GM04503 (cell line): ENCODE measurements at places on chromosomes 6 and 20.

- DNase-seq, result no peak
Observed at GRCh38 chr20:32907886-32908285, 49.2 kb downstream of the EFCAB8 start.

GRCh38 chr6:104031346-104031745 is 828.4 kb downstream of the HACE1 start:
- no peak for DNase-seq

GRCh38 chr6:44020148-44020547 is 107.1 kb downstream of the MRPL14 start:
- DNase-seq, result no peak

DNA sequence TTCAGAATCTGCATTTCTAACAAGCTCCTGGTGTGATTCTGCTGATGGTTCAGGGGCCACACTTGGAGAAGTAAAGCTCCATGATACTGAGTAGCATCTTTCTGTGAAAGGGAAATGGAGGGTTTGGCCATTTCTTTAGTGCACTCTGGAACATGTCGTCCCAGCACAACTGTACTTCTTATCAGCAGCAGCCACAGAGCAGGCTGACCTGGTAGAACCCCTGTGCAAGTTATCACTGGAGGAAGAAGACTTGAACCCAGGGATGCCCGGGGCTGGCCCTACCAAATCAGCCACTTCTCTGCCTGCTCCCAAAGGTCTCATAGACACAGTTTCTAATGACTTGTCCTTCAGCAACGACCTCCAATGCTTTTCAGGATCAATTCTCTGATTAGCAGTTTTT is 354.7 kb upstream of the PLCB4 start:
- DNase-seq, result no peak

DNA sequence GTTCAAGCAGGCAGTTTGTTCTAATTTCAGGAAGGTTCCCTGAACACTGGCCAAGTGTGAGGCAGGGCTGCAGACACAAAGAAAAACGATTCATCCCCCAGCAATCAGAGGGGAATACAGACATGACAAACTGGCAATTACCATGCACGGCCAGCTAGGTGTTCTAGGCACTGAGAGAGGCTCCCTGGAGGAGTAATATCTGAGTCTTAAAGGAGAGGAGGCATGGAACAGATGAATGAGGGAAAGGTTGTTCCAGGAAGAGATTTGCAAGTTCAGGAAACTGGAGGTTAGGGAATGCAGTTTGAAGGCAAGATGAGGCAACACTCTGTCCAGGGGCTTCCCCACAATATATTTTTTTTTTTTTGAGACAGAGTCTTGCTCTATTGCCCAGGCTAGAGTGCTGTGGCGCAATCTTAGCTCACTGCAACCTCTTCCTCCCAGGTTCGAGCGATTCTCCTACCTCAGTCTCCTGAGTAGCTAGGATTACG is 11.1 kb downstream of the RRAGD start:
- no peak for DNase-seq

DNA sequence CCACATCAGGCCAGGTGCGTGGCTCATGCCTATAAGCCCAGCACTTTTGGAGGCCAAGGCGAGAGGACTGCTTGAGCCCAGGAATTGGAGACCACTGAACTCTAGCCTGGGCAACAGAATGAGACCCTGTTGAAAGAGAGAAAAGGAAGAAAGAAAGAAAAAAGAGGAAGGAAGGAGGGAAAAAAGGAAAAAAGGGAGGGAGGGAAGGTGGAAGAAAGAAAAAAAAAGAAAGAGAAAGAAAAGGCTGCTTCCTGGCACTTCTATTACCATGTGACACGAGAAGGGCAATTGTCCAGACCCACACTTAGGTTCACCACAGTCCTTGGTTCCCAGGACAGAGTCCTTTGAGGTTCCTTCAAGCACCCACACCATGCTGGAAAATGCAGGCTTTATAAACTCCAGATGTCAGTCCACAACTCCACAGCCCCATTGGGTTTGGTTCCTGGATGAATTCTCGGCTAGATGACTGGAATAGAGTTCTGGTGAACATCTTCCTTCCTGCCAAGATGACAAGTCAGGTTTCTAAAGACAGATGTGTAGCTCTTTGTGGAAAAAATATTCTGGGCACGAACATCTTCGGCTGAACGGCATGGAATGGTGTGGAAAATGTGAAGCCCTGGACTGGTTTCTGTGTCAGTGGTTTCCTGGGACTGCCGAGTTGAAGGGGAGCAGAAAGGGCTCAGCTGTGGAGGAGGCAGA is 32.5 kb downstream of the NT5E start:
- DNase-seq, result peak; percentile 86

DNA sequence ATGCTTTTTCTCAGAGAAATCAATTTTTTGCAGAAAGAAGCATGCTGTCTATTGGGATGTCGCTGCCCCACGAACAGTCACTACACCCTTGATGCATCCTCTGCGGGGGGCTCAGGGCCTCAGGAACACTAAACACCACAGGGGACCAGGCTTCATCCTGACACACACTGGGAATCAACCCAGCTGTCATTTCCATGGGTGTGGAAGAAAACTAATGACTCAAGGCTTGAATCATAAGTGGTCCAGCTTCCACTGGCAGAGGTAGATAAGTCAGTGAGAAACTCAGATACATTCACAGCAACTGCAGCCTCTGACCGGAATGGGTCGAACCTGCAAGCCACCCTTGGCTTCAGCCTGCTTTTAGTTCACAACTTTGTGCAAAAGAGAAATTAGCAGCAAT is 81.3 kb upstream of the SPTLC3 start:
- DNase-seq, result no peak

GRCh38 chr20:2010533-2010932 is 16.7 kb upstream of the PDYN start:
- no peak for DNase-seq

GRCh38 chr20:23315099-23315498 is 35.5 kb upstream of the NXT1 start:
- no peak for DNase-seq

DNA sequence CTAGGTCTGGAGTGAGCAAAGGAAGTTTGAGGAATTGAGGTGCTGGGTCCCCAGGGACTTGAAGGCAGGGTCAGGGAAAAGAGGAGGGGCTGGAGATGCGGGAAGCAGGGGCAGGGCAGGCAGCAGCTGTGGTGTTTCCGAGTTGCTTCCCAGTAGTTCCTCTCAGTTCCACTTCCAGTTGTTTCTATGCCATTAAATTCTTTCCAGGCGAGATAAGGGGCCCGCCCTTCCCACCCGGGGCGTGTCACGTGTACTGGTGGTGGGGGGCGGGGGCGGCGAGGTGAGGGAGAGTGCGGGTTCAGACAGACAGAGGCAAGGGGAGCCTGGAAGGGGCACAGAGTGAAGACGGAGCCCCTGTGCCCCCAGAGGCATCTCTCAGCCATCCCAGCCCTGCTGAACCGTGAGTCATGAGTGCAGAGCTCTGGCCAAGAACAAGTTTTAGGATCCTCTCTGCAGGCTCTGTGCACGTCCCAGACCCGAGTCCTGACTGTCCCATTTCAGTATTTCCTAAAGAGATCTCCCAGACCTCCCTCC is 977 bp downstream of the TNXB start:
- no peak for DNase-seq

DNA sequence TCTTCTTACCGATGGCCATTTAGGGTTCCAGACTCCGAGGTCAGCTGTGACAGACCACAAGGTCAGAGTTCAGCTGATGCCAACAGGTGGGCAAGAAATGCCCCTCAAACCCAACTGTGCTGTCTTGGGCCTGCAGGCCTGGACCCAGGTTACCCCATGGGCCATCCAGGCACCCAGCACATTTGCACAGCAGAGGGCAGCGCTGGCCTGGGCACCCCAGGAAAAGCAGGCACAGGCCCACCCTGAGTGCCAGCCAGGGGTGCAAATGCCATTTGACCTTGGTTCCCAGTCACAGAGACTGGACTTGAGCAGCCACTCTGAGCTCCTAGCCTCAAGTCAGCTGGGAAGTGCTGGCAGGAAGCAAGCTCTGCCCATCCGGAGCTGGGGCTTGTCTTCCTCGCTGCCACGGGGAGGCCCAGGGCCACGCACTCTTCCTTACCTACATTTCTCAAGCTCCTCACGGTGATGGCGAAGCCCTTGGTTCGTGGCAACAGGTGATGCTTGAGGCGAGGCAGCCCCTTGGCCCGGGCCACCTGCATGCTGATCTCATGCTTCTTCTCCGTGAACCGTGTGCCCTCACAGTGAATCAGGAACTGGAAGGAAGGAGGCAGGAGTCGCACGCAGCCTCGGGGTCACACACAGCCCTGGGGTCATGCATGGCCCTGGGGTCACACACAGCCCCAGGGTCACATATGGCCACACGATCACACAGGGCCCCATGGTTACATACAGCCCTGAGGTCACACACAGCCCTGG is 120.8 kb downstream of the AGPAT4 start:
- DNase-seq, result no peak

DNA sequence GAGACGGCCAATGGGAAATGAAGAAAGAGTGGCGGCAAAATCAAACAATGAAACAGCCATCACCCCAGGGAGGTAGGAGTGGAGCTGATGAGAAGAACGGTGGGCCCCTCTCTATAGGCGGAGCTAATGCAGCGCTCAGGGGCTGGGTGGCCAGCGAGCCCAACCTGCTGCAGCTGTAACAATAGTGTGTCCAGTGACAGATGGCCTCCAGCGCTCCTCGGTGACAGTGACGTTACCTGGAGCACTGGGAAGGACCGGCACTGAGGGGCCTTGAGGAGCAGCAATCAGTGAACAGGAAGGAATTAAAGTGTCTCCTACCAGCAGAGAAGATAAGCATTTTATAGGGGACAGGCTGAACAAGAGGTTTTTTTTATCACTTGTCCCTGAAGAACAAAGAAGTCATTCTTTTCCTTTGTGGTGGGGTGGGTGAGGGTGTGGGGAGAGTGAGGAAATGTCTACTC is 81.6 kb downstream of the FOXA2 start:
- no peak for DNase-seq

GRCh38 chr6:12911427-12911826 is 194.9 kb downstream of the PHACTR1 start:
- DNase-seq, result no peak

DNA sequence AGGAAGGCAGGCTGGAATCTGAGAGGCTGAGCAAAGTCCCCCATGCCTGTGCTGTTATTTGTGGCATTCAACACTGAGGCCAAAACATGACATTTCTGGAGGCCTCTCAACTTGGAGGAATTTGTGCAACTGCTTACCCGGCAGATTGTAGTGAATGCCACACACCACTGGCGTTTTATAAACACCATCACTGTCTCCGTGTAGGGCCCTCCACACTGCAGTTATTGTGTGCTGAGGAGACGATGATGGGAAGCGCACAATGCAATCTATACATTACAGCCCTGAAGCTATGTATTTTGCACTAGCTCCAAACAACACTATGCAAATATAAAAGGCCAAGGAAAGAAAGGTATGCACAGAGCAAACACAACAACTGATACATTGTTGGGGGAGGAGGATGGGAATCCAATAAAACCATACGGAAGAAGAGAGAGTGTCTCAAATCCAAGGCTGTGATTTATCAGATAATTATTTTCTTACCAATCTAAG is 106.5 kb downstream of the SMLR1 start:
- DNase-seq, result peak; percentile 67

DNA sequence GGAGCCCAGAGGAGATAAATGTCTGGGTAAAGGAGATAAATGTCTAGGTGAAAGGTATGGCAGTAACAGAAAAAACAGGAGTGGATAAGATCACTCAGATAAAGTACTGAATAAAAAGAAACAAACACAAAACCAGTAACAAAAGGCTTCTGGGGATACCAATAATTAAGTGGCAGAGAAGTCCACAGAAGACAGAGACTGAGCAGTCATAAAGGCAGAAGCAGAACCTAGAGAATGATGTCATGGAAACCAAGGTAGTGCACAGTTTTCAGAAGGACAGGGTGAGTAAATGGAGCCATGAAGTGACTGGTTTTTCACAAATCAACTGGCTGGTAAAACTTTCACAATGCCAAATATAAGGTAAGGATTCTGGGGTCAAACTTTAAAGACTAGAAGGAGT is 80.9 kb upstream of the PLN start:
- DNase-seq, result no peak

DNA sequence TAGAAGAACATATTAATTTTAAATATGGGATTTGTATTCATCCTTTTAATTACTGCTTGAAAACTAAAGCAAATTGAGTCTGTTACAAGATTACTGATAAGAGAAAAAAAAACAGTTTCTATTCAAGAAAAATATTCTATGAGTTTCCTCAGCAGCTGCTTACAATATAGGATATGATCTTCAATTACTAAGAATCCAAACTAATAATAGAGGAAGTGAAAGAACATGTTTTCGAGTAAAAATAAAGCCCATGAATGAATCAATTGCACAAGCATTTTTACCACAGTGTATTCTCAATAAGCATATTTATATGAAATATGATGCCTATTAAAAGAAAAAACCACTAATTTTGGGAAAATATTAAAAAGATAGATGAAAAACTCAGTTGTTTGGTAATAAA is 63.4 kb downstream of the AHI1 start:
- no peak for DNase-seq

DNA sequence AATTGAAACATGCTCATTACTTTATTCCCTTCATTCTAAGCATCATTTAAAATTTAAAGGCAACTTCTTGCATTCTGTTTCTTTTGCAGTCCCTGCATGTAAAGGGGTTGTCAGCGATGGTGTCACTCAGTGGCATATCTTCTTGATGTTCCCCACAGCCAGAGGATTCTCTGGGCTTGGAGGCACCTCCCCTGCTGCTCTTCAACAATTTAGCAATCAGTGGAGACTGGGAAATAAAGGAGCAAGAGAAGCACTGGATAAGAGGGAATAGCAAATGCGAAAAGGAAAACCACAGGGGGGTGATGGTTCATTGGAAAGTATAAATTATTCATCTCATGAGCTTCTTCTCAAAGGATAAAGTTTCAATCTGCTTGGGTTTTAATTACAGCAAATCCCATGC is 30.7 kb upstream of the MC3R start:
- no peak for DNase-seq

GRCh38 chr20:5767493-5768098 is 17.4 kb downstream of the SHLD1 start:
- no peak for DNase-seq

DNA sequence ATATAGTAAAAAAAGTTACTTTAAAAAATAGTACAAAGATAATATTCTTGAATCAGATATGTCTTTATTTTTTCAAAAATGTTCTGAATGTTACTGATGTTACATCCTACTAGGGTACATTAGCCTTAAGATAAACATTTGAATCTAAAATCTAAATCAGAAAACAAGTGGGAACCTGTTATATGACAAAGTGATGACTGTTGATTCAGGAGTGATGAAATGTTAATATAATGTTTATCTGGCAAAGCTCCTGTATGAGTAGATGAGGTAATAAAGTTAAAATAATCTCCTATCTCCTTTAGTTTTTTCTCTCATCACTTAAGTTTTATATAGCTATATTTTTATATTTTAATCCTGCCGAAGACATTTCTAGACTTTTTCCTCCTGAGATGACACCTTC is 4.2 kb downstream of the DOP1A start:
- no peak for DNase-seq

DNA sequence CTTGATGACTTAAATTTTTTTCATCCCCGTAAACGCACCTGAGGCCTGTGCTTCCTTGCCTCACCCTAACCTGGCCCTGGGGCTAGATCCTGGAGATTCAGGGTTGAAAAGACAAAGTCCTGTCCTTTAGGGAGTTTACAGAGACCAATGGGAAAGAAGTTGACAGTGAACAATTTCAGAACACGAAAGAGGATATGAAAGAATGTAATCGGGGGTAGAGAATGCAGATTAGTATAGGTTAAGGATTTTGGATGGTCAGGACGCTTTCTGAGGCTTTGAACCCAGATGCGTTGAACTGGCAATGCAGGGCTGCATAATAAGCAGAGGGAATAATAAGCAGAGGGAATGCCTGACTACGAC is 1.7 kb upstream of the FBXO5 start:
- DNase-seq, result no peak

GRCh38 chr6:123804014-123804786 is 535 bp downstream of the NKAIN2 start:
- no peak for DNase-seq

GRCh38 chr20:9609887-9610502 is 95.6 kb downstream of the LAMP5 start:
- peak; percentile 24 for DNase-seq
